Fibroblast of skin of back (primary cell): ENCODE measurements at places on chromosomes 6 and 20.

DNA sequence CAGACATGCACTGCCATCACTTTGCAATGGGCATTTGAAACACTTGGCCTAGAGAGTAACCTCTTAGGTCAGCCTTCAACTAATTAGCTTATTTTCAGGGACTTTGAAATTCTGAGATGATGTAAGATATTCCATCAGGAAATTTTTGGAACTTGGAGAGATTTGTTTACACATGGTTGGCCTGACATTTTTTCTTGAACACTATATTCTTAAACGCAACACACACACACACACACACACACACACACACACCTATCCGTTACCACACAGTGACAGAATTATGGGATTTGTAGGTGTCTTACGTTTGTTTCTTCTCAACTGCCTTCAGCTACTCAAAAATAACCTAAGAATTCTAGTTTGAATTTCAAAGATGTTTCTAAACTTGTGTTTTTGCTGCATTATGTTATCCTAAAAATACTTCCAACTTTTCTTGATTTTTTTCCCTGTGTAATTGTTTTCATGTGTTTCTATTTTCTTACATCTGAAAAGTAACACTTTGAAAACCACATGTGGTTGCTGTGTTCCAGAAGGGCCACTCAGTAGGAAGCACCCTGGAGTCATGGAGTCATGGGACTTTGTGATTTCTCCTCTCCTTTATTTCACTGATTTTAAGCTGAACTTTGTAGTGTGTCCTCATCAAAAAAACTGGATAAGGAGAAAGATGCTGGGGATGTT is 31.9 kb downstream of the MARCKS start:
- DNase-seq = no peak

DNA sequence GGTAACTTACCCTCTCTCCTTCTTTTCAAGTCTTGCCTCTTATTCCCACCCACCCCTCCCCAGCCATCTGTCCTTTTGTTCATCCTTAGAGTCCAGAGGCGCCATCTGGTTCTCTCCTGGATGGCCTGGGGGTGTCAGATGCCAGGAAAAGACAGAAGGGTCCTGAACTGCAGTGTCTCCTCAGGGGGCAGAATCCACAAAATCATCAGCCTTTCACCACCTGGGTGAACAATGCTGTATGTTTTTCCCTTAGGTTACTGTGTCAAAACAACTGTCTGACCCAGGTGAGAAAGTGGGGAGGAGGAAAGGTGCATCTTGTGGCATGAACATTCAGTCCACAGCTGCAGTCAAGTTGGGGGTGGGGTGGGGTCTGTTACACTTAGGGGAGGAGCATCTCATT is 47.9 kb upstream of the FYN start:
- no peak for DNase-seq

- DNase-seq = no peak
Observed at GRCh38 chr6:135703621-135704020, 147.9 kb upstream of the PDE7B start.

GRCh38 chr6:114049367-114049966 is 78.5 kb upstream of the HDAC2 start:
- DNase-seq = no peak

GRCh38 chr6:170226647-170227046 is 64.2 kb downstream of the DLL1 start:
- DNase-seq = no peak

DNA sequence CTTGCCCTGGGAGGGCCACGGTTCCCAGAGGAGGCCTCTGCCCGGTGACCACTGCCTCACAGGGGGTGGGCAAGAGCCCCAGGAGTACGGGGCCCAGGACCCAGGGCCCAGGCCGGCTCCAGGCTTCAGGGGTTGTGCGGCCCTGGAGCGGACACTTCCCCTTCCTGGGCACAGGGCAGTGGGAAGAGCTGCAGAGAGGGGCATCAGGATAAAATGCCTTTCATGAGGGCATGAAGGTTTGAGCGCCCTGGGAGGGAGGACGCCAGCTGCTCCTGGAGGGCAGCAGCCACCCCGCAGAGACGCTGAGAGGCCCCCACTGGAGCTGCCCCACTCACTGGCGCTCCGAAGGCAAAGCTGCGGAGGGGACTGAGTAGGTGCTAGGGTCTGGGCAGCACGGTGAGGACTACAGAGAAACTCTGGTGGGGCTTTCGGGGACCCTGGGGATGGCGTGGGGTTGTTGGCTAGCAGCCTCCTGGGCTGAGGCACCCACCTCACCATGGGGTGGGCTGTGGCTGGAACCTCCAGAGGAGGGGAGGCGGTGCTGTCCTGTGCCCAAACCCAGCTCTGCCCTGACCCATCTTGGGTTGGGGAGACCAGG is 10.4 kb downstream of the LAMA5 start:
- no peak for DNase-seq

DNA sequence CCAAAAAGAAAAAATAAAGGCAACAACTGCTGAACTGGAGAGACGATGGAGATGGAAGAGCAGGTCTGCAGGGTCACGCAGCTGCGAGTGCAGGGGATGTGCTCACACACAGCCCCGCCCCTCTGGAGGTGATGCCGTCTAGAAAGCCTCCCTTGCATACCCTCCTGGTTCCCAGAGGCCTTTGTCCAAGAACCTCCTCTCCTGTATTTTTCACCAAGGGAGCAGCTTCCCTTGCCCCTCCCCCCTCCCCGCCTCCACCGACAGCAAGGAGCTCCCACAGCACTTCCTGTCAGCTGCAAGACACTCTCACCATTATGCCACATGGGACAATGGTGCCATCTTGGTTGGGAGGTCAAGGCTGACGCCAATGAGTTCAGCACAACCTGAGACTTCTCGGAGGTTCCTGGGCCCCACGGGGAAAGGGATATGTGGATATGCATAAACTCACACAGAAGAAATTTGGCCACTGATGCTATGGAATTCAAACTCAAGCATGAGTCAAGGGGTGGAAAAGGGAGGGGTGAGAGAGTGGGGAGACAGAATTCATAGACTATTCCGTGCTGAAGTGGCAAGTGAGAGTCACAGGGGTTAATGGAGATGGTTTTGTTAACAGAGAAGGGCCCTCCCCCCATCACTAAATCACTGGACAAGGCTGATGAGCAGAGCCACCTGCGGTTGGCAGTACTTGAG is 132.9 kb downstream of the SCML4 start:
- peak; percentile 97 for DNase-seq

- DNase-seq = no peak
Observed at GRCh38 chr6:143562143-143562542, 50.6 kb upstream of the FUCA2 start.

- no peak for DNase-seq
Observed at GRCh38 chr20:29306390-29307072, 1950.9 kb upstream of the DEFB115 start.

DNA sequence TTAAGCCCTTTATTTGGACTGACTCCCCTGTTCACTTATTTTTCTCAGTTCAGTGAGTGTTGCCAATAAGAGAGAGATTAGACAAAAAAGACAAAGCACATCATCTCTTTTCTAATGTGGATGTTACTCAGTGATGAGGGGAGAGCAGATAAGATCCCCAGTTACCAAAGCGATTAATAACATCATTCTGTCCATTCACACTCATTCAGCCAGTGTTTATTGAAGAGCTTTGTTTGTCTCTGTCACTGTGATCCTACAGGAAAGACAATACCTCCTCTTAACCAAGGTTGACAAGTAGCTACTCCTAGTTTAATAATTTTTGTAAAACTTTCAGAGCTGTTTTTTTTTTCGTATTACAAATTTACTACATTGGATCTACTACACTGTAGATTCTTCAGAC is 163.0 kb downstream of the EYA4 start:
- DNase-seq = no peak

GRCh38 chr20:4549711-4550259 is 171.9 kb upstream of the PRND start:
- no peak for DNase-seq

- DNase-seq = no peak
Observed at GRCh38 chr6:118912646-118913045, 18.7 kb downstream of the ASF1A start.

DNA sequence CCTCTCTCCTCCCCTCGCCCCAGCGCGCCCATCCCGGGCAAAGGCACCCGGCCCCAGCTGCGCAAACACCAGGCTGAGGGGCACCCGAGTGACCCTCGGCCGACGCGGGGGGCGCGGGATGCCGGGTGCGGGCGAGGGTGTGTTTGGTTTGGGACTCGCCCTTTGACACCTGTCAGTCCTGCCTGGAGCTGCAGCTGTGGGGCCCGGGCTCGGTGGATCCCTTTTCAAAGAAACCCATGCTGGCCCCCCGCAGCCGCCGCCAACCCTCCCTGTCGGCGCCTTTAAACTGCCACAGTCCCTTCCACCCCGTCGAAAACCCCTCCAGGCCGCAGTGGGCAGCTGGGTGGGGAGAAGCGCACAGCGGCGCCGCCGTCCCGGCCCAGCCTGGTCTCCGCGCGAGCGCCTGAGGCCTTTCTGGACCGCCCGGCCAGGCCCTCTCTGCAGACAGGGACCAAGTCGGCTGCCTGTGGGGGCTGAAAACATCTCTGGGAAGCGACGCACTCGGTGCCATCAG is 5.5 kb downstream of the FOXQ1 start:
- DNase-seq = no peak

GRCh38 chr6:167214206-167214605 is 56.4 kb upstream of the GPR31 start:
- DNase-seq = no peak

DNA sequence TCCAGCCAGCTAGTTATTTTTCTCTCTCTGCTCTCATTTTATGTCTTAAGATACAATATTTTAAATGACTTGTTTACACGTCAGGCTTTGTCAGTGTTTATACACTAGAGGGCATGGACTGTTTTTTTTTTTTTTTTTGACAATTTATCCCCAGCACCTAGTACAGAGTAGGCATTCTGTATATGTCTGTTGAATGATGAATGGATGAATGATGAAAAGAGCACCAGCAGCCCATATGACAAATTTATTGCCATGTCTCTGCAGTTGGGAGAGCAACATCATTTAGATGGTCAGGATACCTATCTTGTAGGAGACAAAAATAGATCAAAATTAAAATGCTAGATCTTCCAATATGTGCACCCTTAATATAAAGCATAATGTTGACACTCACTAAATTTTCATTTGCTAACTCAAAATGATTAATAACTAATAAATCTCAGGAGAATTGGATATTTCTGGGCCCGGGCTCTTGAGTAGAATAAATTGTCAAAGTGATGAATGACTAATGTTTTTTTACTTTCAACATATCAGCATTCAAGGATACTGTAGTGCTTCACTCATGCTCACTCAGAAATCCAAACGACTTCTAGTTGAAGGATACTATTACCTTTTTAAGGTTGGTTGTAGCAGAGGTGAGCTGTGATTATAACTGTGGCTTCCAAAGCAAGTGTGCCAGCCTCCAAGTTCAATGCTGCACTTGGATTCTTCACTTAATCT is 200.0 kb downstream of the PHACTR1 start:
- no peak for DNase-seq

- no peak for DNase-seq
Observed at GRCh38 chr6:169165561-169166300, 87.9 kb downstream of the THBS2 start.

DNA sequence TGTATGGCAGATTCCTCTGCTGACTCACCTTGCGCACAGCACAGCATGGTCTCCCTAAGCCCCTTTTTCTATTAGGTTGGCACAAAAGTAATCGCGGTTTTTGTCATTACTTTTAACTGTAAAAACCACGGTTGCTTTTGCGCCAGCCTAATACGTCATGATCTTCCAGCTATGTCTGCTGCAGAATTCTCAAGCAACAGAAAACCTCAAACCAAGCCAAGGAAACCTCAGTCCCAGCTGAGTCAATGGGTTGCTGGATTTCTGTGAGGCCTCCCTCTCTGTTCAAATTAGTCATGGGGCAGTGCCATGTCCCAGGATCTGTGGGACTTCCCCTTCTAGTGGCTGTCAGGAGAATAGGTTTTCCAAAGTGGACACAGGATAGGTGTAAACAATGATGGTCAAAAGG is 15.7 kb upstream of the ENPP1 start:
- peak; percentile 37 for DNase-seq

DNA sequence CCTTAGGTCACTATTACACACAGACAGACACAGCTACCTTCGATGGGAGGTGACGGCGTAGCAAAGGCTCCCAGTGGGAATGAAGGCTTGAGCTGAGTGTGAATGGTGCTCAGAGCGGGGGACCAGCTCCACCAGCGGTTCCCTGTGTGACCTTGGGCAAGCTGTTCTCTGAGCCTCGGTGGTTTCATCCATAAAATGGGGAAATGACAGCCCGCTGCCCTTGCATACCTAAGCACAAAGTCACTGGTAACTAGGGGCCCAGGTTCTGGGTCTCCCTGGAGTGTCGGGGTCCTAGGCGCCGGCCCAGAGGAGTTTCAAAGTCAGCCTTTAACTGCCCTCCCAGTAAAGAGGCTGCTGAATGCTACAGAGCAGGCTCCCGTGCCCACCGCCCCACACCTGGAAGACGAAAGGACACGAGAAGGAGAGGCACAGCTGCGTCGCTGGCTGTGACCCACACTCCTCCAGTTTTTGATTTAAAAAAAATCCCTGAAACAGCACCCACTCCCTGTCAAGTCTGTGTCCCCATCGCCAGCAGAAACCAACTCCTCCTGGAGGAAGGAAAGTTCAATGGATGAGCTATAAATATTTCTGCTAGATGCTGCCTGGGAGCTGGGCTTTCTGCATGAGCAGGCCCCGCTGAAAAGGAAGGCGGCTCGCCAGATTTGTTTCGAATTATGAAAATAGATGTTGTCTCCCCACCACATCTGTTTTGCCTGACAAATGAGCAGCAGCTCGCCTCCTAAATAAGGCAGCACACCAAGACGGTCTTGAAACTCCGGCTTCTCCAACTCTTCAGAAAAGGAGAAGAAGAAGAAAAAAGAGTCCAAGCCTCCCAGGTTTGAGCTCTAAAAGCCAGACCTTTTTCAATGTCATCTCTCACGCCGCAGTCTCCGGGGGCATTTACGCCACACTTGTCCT is 27.4 kb downstream of the PMEPA1 start:
- no peak for DNase-seq

GRCh38 chr20:6157345-6157744 is 34.5 kb upstream of the FERMT1 start:
- no peak for DNase-seq

- DNase-seq = peak; percentile 36
Observed at GRCh38 chr6:26411751-26412150, 9.7 kb downstream of the BTN3A1 start.

DNA sequence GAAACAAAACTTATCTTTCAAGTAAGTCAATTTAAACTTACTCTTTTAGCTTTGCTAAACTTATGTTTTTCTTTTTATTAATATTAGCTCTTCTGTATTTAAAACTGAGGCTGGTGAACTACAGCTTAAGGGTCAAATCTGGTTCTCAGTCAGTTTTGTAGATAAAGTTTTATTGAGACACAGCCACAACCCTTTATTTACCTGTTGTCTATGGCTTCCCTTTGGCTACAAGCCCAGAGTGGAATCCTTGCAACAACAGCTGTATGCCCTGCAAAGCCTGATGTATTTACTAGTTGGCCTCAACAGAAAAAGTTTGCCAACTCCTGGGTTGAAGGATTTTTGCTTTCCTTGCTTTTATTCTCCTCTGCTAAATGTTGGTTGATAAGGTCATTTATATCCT is 491.4 kb upstream of the RNF217 start:
- no peak for DNase-seq
